NCI-H526 treated with DMSO at 0.1 percent for 48 hours (cell line): ENCODE measurements at places on chromosomes 16 and 17.
A peak's percentile ranks its signal among the peaks of the same experiment; 100 is the strongest.

GRCh38 chr17:73318836-73319235 is 7.0 kb upstream of the CDC42EP4 start:
- no peak for DNase-seq

DNA sequence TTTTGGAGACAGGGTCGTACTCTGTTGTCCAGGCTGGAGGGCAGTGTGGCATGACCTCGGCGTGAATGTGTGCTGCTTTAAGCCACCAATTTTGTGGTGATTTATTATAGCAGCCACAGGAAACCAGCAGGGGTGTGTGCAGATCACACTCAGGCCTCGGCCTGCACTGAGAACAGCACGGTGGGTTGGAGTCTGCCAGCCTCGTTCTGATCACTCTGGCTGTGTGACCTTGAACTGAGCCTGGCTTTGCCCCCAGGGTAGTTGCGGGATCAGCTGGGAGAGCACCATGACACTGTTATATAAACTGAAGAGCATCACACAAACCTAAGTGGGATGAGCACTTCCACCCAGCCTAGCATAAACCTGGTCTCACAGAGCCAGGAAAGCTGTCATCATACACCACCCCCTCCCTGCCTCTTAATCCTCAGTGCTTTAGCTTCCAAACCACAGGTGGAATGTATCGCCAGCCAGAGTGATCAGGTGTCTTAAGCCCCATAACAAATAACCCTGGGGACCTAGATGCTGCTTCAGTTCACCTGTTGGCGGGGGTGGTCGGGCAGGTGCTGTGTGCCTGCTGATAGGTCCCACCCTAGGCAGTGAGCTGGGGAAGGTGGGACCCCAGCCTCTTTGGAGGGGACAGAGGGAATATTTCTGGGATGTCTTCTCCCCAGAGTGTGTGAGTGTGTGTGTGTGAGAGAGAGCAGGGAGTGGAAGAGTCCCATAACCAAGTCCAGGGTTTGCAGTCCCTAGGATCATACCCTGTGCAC is 28.6 kb upstream of the NDRG4 start:
- no peak for DNase-seq

DNA sequence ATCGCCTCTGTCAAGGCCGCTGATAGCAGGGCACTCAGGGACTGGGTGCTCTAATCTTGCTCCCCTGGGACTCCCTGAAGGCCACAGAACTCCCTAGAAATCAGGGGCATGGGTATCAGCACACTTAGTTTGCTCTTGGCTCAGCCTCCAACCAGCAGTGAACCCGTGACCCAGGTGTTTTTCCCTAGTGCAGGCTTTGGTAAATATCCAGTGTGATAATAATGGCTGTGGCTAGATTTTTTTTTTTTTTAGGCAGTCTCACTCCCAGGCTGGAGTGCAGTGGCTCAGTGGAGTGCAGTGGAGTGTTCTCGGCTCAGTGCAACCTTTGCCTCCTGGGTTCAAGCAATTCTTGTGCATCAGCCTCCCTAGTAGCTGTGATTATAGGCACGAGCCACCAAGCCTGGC is 10.3 kb downstream of the NUPR1 start:
- no peak for DNase-seq

GRCh38 chr16:5791011-5791657 is 693.5 kb upstream of the EEF2KMT start:
- no peak for DNase-seq

- no peak for DNase-seq
These were observed 705.7 kb downstream of the MAF start for GRCh38 chr16:78894886-78895285.

DNA sequence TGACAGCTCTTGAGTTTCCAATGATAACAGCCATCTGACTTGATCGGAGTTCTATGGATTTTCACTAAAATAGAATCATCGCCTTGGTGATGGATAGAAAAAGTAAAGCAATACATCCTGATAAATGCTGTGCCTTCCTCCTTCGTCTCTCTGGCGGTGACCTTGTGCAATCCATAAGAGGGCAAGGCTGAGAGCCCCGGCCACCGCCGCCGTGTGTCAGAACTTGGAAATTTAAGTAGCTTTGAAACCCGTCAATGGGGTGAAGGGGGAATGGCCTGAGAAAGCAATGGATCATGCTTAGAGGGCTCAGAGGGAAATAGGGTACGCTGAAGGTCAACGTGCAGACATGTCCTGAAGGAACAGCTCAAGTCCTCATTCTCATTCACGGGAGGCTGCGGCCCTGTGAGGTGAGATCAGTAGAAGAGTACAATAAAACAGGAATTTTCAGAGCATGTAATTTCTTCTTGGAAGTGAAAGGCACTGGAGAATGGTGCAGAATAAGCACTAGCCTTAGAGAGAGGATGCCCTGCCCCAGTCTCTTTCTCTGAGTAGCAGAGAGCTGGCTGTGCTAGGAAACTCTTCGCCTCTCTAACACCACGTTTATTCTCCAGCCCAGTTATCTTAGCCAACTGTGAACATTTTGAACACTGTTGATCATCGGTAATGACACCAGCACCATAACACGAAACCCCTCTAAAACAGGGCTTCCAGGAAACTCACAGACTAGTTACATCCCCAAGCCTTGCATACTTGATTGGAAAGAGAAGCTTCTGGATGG is 573.5 kb downstream of the WWOX start:
- no peak for DNase-seq

DNA sequence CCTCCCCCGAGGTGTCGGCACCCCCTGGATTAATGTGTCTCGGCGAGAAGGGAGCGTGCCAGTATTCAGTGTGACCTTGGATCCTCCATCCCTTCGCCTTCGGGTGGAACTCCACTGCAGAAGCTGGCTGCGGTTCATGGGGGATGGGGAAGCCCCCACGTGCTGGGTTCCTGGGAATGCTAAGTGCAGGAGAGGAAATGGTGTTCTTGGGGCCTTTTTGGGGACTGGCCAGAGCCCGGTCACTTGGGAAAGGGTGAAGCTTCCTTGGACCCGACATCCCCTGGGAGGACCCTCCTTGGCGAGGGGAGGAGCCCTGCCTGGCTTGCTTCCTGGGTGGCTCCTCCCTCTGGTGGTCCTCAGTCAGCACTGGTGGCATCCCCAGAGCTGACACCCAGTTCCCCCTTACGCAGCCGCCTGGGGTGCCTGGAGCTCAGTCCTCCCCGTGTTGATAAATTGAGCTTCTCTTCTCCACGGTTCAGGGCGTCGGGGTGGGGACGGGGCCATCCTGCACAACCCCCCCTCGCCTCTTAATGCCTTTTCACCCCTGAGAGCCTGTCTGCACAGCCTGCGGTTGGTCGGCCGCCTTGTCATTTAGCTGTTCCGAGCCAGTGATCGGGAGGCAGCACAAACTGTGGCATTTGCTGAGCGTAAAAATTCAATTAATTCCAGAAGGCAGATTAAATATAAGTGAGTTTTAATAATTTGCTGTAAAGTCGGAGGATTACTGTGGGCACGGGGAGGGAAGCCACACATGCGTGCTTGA is 30.7 kb upstream of the GSE1 start:
- peak; percentile 11 for DNase-seq

- DNase-seq = no peak
These were observed 4.1 kb upstream of the WSB1 start for GRCh38 chr17:27289856-27290255.

- DNase-seq = no peak
These were observed 122.3 kb downstream of the DYNLRB2 start for GRCh38 chr16:80663078-80663477.

GRCh38 chr16:22372882-22373661 is 1.3 kb downstream of the CDR2 start:
- no peak for DNase-seq

GRCh38 chr16:65989861-65990604 is 376.5 kb upstream of the CDH5 start:
- DNase-seq = no peak

- no peak for DNase-seq
These were observed 40.7 kb downstream of the TBX4 start for GRCh38 chr17:61492759-61493526.

DNA sequence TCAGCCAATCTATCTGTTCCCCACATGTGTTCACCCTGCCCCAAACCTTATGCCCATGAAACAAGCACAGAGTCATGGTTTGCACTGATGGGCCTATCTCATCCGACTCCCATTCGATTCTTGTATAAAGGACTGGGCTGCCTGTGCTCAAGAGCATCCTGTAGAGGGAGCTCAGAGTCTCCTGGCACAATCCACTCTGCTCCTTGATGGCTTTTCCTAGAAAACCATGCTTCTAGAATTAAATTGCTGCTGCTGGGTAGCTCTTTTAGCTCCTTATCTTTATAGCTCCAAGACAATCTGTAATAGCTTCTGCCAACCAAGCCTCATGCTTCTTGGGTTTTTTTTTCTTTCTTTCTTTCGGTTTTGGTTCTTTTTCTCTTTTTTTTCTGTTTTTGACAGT is 9.7 kb downstream of the ZNF19 start:
- DNase-seq = peak; percentile 3

- no peak for DNase-seq
These were observed 989.7 kb downstream of the CDH11 start for GRCh38 chr16:64132190-64132589.

DNA sequence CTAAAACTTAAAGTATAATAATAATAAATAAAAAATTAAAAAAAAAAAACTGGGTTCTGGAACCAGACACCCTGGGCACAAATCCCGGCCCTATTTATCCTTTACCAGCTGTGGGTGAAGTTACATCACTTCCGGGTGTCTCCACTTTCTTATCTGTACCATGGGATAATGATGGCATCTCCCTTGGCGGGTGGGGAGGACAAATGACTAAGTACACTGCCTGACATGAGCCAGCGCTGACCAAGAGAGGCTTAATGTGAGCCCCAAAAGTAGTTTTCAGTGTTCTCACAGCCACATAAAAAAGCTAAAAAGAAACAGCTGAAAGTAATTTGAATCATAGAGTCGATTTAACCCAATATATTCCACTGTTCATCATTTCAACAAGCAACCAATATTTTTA is 424.9 kb downstream of the SOX9 start:
- no peak for DNase-seq

DNA sequence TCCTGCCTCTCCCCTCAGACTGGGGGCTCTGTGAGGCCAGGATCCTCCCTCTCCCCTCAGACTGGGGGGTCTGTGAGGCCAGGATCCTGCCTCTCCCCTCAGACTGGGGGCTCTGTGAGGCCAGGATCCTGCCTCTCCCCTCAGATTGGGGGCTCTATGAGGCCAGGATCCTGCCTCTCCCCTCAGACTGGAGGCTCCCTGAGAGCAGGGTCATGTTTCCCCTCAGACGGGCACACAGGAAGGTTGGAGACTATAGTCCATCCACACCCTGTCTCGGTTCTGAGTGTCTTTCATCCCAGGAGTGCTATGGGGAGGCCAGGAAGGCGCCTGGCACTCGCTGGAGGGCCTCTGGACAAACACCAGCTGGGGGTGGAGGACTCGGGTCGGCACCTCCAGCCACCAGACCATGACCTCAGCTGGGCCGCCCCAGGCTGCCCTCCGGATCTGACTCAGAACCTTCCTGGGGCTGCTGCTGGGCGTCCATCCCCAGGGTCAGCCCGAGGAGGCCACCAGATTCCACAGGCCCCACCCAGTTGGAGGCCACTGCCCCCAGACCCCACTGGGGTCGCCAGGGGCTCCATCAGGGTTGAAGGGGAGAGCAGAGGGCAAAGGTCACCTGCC is 21.9 kb upstream of the DLX4 start:
- no peak for DNase-seq

- no peak for DNase-seq
These were observed 131.6 kb downstream of the MRTFB start for GRCh38 chr16:14202697-14203096.

DNA sequence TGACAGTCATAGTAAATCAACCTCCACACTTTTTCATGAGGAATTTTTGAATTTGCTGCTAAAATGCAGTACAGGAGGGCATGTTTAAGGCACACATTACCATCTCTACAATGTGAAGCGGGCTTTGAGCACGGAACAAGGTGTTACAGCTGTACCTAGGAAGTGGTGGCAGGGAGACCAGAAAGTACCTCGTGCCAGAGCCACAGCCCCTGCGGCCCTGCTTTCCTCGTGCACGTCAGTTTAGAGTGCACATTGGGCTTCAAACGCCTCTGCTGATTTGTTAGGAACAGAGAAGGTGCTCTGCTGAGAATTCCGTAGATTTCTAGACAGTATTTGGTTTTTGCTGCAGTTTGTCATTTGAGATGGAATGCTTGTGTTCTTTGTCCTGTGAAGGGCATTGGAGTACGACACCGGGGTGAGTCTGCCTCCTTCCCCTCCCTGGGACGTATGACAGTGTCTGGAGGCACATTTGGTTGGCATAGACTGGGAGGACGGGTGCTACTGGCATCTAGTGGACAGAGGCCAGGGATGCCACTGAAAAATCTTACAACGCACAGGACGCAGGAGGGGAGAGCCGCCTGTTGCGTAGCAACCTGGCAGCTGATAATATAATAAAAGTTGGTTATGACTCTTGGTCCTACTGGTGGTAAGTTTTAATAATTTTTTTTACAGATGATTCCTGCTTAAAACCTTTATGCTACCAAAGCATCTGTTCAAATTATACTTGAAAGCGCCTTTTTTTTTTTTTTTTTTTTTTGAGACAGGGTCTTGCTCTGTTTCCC is 9.1 kb downstream of the FOXK2 start:
- peak; percentile 58 for DNase-seq

DNA sequence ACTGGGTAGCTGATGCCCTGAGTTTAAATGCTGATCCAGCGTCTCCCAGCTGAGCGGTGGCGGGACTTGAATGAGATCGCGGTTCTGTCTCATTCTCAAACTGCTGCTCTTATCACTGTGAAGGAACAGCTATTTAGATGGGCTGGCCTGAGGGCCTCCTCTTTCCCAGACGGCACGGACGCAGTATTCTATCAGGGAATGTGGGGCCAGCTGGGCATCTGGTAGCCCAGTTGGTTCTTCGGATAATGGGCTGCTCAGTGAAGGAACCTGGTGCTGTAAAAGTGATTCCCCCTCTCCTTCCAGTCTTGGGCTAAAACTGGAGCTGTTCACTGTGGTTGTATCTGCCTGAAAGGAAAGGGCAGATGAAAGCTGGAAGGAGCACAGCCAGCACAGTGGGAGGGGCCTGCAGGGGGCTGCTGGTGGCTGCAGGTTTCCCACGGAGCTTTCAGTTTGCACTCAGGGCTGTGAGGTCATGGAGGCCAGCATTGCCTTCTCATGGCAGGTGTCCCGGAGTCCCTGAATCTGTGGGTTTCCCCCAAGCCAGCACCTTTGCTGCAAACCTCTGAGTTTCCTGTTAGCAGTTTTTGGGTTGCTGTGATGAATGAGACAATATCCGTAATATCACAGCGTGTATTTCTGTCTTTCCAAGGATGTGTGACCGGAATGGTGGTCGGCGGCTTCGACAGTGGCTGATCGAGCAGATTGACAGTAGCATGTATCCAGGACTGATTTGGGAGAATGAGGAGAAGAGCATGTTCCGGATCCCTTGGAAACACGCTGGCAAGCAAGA is 3.6 kb downstream of the IRF8 start:
- DNase-seq = no peak

GRCh38 chr16:75702242-75702641 is 981 bp upstream of the DUXB start:
- DNase-seq = no peak

- DNase-seq = no peak
These were observed 37.7 kb upstream of the RHBDL3 start for GRCh38 chr17:32227910-32228309.

- DNase-seq = no peak
These were observed 13.4 kb downstream of the BCO1 start for GRCh38 chr16:81251871-81252270.
